Activated CD8-positive, alpha-beta memory T cell treated with anti-CD3 and anti-CD28 coated beads for 36 hours (primary cell): ENCODE measurements at places on chromosomes 11 and 22. TPM values are rescaled to one million over a fixed set of nuclear protein-coding genes. Genes with fewer than 3 reads are reported as not detected.

Gene MMP3
- total RNA-seq: not detected

Gene SLC22A9
- total RNA-seq: not detected

Gene SLC22A25
- not detected for total RNA-seq

Gene MS4A15
- total RNA-seq: not detected

Gene DRD4
- 0.30 TPM for total RNA-seq

Gene DCDC1
- 0.27 TPM for total RNA-seq

Gene TECTA
- total RNA-seq: 0.36 TPM

Gene NAALAD2
- not detected for total RNA-seq

Gene RAB36
- 1.0 TPM for total RNA-seq

Gene EIF1AD
- total RNA-seq: 80.6 TPM

Gene CADM1
- 0.80 TPM for total RNA-seq

Gene CCDC81
- 0.13 TPM for total RNA-seq

Gene PHLDA2
- total RNA-seq: 3.5 TPM

Gene OR8D1
- total RNA-seq: not detected

Gene TPBGL
- total RNA-seq: 0.13 TPM

Gene OR51B4
- total RNA-seq: not detected

Gene TMEM132A
- 1.1 TPM for total RNA-seq

Gene CNIH2
- total RNA-seq: 2.4 TPM

Gene CCDC157
- total RNA-seq: 2.1 TPM

Gene NAV2
- 0.23 TPM for total RNA-seq

Gene CALCA
- total RNA-seq: not detected

Gene KCNC1
- total RNA-seq: not detected

Gene GAL3ST3
- 0.17 TPM for total RNA-seq

Gene APOA4
- total RNA-seq: not detected

Gene OR5B21
- total RNA-seq: 0.30 TPM

Gene CSF2RB
- 0.04 TPM for total RNA-seq

Gene GSC2
- total RNA-seq: not detected

Gene WNT11
- total RNA-seq: not detected

Gene DEUP1
- total RNA-seq: not detected

Gene OR10G8
- not detected for total RNA-seq

Gene KRTAP5-11
- not detected for total RNA-seq

Gene PANX2
- 1.1 TPM for total RNA-seq

Gene MS4A12
- not detected for total RNA-seq

Gene PRG3
- total RNA-seq: not detected

Gene DNAJB13
- total RNA-seq: not detected

Gene TEX12
- not detected for total RNA-seq

Gene OR56B4
- total RNA-seq: not detected

Gene OR6M1
- not detected for total RNA-seq

Gene TESMIN
- total RNA-seq: 1.7 TPM

Gene ADM2
- total RNA-seq: 7.0 TPM

Gene SLC22A12
- not detected for total RNA-seq

Gene OVOL1
- not detected for total RNA-seq

Gene OR52B4
- total RNA-seq: not detected

Gene PDXP
- 46.2 TPM for total RNA-seq

Gene INPPL1
- 93.9 TPM for total RNA-seq

Gene MYOD1
- not detected for total RNA-seq

Gene AQP11
- total RNA-seq: 0.55 TPM

Gene EHF
- not detected for total RNA-seq

Gene NELL1
- not detected for total RNA-seq

Gene LRRC4C
- total RNA-seq: not detected

Gene OR8G1
- total RNA-seq: not detected
